ENCODE measurements at places on chromosomes 6 and 20. TPM values are rescaled to one million over a fixed set of nuclear protein-coding genes. Genes with fewer than 3 reads are reported as not detected.

PRDM13 gene
- total RNA-seq, result not detected

TMC2 gene
- not detected for total RNA-seq

SLPI gene
- not detected for total RNA-seq

ZC3H12D gene
- total RNA-seq, result 0.07 TPM

GCNT2 gene
- total RNA-seq, result 21.4 TPM

EPHA7 gene
- total RNA-seq, result 59.0 TPM

FAM83C gene
- total RNA-seq, result 0.49 TPM

DDO gene
- total RNA-seq, result 0.27 TPM

IP6K3 gene
- 3.9 TPM for total RNA-seq

DPPA5 gene
- not detected for total RNA-seq

C6orf132 gene
- total RNA-seq, result 1.7 TPM

SLC17A9 gene
- total RNA-seq, result 2.5 TPM

SIRPB2 gene
- not detected for total RNA-seq

CRISP3 gene
- not detected for total RNA-seq

GRCh38 chr20:64185276-64185900 lies 21.1 kb downstream of the MYT1 start:
- no peak overlapping the region for H3K4me3 ChIP-seq
- H3K27ac ChIP-seq, result no peak overlapping the region
- no peaks in the 10 kb centered on the region for H3K4me1 ChIP-seq
- H3K36me3 ChIP-seq, result no peaks in the 10 kb centered on the region

DNA sequence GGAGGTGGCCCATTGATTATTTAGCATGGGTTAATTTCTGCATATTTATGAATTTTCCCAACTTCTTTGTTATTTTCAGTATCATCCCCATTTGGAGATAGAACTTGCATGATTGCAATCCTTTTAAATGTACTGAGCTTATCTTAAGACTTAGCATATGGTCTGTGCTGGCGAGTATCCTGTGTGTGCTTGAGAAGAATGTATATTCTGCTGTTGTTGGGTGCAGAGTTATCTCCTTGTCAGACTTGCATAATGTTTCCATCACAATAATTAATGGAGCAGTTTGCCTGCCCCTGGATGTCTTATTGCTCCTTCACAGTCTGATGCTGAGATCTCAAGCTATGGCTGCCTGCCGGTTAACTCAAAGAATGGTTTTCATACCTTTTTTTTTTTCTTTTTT lies 112.6 kb downstream of the CDYL start:
- H3K4me3 ChIP-seq, result no peak overlapping the region
- H3K36me3 ChIP-seq, result no peaks in the 10 kb centered on the region
- peak; percentile 64 for DNase-seq
- no peaks in the 10 kb centered on the region for H3K4me1 ChIP-seq
- no peak overlapping the region for H3K27ac ChIP-seq

GRCh38 chr20:36550790-36551299 lies 9.5 kb downstream of the MYL9 start:
- no peaks in the 10 kb centered on the region for H3K27me3 ChIP-seq
- H3K36me3 ChIP-seq, result peaks cover 25% of the 10 kb centered on the region
- H3K27ac ChIP-seq, result peak overlapping the region; percentile 86

GRCh38 chr6:116536216-116536621 lies 9.3 kb downstream of the TRAPPC3L start:
- peak; percentile 79 for DNase-seq
- H3K27ac ChIP-seq, result no peak overlapping the region
- H3K4me1 ChIP-seq, result no peaks in the 10 kb centered on the region
- H3K4me3 ChIP-seq, result no peak overlapping the region

- H3K36me3 ChIP-seq, result no peaks in the 10 kb centered on the region
- no peak overlapping the region for H3K4me3 ChIP-seq
- no peaks in the 10 kb centered on the region for H3K4me1 ChIP-seq
- no peaks in the 10 kb centered on the region for H3K27me3 ChIP-seq
- H3K27ac ChIP-seq, result no peak overlapping the region
Measured at GRCh38 chr6:147991961-147992360, 350.7 kb upstream of the SASH1 start.

- no peak for DNase-seq
- no peaks in the 10 kb centered on the region for H3K27me3 ChIP-seq
- H3K27ac ChIP-seq, result no peak overlapping the region
- H3K4me1 ChIP-seq, result no peaks in the 10 kb centered on the region
- no peaks in the 10 kb centered on the region for H3K36me3 ChIP-seq
Measured at GRCh38 chr6:162032620-162033019, 694.9 kb downstream of the PRKN start.

GRCh38 chr20:37903317-37904007 lies 535 bp downstream of the VSTM2L start:
- no peaks in the 10 kb centered on the region for H3K36me3 ChIP-seq
- peaks cover 35% of the 10 kb centered on the region for H3K4me1 ChIP-seq
- peak overlapping the region; percentile 65 for H3K4me3 ChIP-seq
- H3K27me3 ChIP-seq, result no peaks in the 10 kb centered on the region
- no peak overlapping the region for H3K27ac ChIP-seq

- H3K4me3 ChIP-seq, result no peak overlapping the region
- H3K4me1 ChIP-seq, result no peaks in the 10 kb centered on the region
- H3K36me3 ChIP-seq, result peaks cover 32% of the 10 kb centered on the region
- no peaks in the 10 kb centered on the region for H3K27me3 ChIP-seq
Measured at GRCh38 chr6:42075159-42075838, 25.0 kb downstream of the TAF8 start.

DNA sequence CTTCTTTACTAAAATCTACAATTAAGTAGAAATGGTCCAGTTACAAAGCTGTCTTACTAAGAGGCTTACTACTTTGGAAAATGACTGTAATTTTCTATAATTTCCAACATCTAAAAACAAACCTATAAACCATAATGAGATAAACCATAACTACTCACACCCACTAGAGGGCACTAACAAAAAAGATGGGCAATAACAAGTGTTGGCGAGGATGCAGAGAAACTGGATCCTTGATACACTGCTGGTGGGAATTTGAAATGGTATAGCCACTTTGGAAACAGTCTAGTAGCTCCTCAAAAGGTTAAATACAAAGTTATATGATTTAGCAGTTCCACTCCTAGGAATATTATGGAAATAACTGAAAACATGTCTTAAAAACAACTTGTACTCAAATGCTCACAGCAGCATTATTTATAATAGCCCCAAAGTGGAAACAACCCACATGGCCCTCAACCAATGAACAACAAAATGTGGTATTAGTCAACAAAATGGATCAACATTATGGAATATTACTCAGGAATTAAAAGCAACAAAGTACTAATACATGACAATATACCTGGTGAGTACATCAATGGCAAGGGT lies 50.6 kb downstream of the GJA10 start:
- no peak overlapping the region for H3K27ac ChIP-seq
- no peak overlapping the region for H3K4me3 ChIP-seq
- no peaks in the 10 kb centered on the region for H3K4me1 ChIP-seq
- H3K36me3 ChIP-seq, result no peaks in the 10 kb centered on the region

DNA sequence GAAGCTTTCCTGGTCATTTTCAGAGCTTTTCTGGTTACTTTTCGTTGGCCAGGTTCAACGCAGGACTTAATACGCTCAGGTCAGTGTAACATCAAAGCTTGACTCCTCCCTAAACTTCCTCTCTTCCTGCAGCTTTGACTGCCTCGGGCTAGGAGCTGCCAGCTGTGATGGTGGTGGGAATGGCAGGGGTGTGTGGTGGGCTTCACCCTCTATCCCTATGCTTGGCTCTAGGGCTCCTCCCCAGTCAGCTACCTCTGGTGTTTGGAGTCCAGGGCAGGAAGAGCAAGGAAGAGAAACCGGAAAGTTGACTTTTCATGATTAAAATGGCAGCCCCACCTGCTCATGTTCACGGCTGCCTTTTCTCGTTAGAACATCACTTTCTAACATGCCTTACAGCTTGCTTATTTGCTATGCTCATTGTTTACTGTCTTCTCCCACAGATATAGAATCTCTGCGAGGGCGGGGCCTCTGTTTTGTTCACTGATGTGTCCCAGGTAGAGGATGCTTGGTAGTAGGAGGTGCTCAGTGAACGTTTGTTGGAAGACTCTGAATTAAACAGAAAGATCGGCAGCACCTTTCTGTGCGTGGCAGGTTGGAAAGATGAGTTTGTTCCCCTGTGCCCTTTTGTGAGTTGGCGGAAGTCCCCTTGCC lies 16.1 kb upstream of the PPP1R14C start:
- no peak overlapping the region for H3K4me3 ChIP-seq
- peaks cover 6% of the 10 kb centered on the region for H3K4me1 ChIP-seq
- peaks cover 20% of the 10 kb centered on the region for H3K27me3 ChIP-seq
- H3K27ac ChIP-seq, result no peak overlapping the region
- DNase-seq, result no peak
- no peaks in the 10 kb centered on the region for H3K36me3 ChIP-seq

- H3K4me3 ChIP-seq, result no peak overlapping the region
- H3K36me3 ChIP-seq, result no peaks in the 10 kb centered on the region
- DNase-seq, result no peak
Measured at GRCh38 chr6:153059757-153060156, 57.2 kb upstream of the MTRF1L start.

DNA sequence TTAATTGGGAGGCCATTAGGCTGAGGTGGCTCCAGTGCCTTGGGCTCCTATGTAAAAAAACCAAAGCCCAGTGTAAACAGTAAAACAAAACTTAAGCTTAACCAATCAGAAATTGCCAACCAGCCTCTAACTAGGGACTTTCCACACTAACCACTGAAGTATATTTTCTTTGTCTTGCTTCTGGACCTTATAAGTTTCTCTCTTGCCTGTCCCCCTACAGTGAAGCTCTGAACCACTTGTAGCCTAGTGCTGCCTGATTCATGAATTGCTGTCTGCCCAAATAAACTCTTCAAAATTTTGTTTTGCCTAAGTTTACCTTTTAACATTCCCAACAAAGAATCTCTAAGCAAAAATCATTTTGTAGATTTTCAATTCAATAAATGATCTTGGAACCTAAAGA lies 28.2 kb downstream of the POPDC3 start:
- H3K36me3 ChIP-seq, result peaks cover 7% of the 10 kb centered on the region
- H3K27ac ChIP-seq, result no peak overlapping the region
- DNase-seq, result no peak
- no peaks in the 10 kb centered on the region for H3K27me3 ChIP-seq
- no peak overlapping the region for H3K4me3 ChIP-seq

DNA sequence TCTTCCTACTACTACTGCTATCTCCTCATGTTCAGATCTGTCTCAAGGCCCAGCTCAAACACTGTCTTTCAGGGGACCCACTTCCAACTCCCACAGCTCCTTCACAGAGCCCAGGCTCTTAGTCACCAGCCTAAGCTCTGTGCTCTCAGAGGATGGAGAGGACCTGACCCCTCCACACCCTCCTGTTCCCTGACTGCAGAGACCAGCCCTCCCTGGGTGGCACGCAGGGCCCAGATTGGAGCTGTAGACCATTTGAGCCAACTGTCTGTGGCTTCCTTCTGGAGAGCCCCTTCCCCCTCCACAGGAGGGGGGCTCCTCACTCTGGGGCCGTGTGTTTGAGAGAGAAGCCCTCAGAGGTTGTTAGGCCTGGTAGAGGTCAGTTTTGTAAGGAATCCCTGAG lies 9.8 kb downstream of the SNPH start:
- DNase-seq, result no peak
- no peaks in the 10 kb centered on the region for H3K27me3 ChIP-seq
- no peak overlapping the region for H3K27ac ChIP-seq
- H3K36me3 ChIP-seq, result no peaks in the 10 kb centered on the region
- peaks cover 10% of the 10 kb centered on the region for H3K4me1 ChIP-seq
- H3K4me3 ChIP-seq, result no peak overlapping the region

DNA sequence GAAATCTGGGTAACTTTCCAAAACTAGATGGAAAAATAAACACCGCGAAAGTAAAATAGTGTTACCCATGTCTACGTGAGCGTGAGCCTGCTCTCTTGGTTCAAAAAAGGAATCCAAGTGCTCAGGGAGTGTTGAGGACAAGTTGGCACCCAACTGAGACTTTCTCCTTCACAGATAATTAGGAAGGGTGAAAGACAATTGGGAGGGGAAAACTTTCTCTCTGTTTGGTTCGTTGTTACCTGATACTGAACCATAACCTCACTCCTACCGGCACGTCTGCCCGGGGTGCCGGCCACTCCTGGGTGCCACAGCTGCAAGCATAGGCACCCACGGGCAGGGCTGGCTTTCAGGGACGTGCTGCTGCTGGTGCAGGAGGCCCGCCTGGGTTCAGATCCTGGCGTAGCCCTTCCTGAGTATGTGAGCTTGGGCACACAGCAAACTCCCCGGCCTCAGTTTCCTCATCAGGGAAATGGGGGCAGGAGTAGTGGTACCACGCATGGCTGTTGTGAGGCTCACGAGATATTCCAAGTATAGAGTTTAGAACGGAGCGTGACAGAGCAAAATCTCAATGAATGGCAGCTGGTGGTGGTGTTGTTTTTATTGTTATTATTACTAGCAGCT lies 38.2 kb upstream of the PMEPA1 start:
- H3K4me3 ChIP-seq, result no peak overlapping the region
- H3K4me1 ChIP-seq, result peaks cover 9% of the 10 kb centered on the region
- H3K36me3 ChIP-seq, result no peaks in the 10 kb centered on the region
- H3K27ac ChIP-seq, result no peak overlapping the region

DNA sequence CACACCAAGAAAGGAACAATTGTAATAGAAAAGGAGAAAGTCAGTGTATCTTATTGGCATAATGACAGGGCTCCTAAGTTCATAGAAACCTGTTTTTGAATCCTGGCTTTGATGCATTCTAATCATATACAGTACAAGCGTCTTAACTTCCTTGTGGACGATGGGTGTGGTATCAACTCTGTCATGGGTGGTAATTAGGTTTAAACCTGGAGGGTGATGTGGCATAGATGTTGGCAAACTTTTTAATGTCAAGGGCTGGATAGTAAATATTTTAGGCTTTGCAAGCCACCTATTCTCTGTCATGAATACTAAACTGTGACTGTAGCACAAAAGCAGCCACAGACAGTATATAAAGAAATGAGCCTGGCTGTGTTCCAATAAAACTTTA lies 138.7 kb upstream of the EDN1 start:
- no peaks in the 10 kb centered on the region for H3K36me3 ChIP-seq
- no peaks in the 10 kb centered on the region for H3K4me1 ChIP-seq
- H3K27ac ChIP-seq, result no peak overlapping the region
- no peaks in the 10 kb centered on the region for H3K27me3 ChIP-seq

- DNase-seq, result no peak
- H3K4me1 ChIP-seq, result no peaks in the 10 kb centered on the region
- no peak overlapping the region for H3K27ac ChIP-seq
- H3K36me3 ChIP-seq, result no peaks in the 10 kb centered on the region
Measured at GRCh38 chr6:113680301-113680700, 176.8 kb upstream of the MARCKS start.

DNA sequence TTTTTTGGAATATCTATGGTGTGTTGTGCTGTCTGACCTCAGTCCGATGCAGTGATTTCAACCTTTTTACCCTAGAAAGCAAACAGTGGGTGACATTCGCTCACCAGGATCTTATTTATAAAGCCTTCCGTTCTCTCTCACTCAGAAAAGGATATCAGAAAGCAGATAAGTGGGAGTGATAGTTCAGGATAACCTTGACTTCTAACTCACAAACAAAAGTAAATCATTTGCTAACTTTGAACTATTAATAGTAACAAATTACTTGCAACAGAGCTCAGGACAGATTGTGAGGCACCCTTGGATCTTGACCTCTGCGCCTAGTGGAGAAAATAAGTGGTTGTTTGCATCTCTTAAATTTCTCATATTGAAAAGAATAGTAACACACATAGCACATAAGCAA lies 637.1 kb upstream of the CITED2 start:
- H3K4me1 ChIP-seq, result peaks cover 21% of the 10 kb centered on the region
- DNase-seq, result no peak
- H3K4me3 ChIP-seq, result no peak overlapping the region
- H3K36me3 ChIP-seq, result no peaks in the 10 kb centered on the region
